ENCODE measurements at places on chromosomes 1 and 21.

DNA sequence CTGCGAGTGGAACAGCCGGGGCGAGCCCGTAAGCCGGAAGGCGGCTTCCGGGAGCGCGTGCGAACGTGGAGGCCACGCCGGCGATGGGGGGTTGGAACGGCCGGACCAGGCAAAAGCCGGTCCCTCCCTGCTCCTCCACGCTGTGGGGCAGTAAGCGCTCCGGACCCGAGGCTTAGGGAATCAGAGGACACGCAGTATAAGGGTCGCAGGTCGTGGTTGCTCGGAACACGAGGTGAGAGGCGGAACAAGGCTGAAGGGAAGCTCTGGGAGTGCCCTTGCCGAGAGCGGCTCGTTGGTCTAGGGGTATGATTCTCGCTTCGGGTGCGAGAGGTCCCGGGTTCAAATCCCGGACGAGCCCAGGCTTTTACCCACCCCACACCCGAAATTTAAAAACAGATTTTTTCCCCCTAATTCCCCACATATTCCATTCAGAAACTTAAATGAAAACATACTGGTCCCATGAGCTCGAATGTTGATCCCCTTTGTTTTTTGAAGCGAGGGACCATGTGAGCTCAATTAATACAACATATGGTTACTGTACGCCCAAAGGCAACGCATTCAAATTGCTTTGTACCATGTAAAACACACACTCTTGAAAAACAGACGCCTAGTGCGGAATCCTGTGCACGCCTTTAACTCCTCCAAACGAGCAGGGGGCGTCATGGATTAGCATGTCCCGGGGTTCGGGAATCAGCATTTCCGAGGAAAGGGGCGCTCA, 7.2 kb upstream of the MPZL1 start:
- DNase-seq: peak; percentile 92

GRCh38 chr1:7526867-7527732, 244.0 kb upstream of the VAMP3 start:
- no peak for DNase-seq

- DNase-seq: no peak
Observed at GRCh38 chr1:32825181-32825580, 7.7 kb downstream of the S100PBP start.

- DNase-seq: no peak
Observed at GRCh38 chr1:167616521-167616920, 13.5 kb upstream of the RCSD1 start.

- DNase-seq: no peak
Observed at GRCh38 chr1:231930257-231930947, 303.8 kb downstream of the DISC1 start.

DNA sequence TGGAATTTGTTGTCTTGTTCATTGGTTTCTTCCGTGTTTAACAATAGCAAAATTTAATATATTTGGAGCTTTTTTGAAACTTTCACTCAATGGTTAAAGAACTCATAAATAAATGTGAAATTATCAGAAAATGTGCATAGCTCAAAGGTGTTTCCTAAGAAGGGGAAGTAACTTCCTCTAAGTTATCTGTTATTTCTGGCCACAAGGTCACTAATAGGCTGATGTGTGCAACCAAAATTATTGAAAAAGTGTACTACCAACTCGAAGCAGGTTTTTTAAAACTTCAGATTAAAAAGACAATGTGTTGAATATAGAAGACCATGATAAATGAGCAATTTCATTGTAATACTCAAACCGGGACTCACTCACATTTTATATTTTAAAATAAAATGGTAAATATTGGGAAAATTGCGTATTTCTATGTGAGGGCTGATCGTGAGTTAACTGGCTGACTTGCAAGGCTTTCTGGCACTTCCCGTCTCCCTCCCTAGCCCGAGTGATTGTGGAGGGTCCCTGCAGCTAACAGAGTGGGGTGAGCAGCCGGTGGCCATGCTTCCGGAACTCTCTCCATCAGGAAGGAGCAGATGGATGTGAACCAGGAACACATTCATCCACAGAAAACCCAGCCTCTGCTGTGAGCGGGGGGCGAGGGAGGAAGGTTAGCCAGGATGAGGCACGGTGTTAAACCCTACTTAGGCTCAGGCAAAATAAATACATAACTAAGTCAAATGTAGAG, 96.9 kb downstream of the ERG start:
- DNase-seq: no peak

DNA sequence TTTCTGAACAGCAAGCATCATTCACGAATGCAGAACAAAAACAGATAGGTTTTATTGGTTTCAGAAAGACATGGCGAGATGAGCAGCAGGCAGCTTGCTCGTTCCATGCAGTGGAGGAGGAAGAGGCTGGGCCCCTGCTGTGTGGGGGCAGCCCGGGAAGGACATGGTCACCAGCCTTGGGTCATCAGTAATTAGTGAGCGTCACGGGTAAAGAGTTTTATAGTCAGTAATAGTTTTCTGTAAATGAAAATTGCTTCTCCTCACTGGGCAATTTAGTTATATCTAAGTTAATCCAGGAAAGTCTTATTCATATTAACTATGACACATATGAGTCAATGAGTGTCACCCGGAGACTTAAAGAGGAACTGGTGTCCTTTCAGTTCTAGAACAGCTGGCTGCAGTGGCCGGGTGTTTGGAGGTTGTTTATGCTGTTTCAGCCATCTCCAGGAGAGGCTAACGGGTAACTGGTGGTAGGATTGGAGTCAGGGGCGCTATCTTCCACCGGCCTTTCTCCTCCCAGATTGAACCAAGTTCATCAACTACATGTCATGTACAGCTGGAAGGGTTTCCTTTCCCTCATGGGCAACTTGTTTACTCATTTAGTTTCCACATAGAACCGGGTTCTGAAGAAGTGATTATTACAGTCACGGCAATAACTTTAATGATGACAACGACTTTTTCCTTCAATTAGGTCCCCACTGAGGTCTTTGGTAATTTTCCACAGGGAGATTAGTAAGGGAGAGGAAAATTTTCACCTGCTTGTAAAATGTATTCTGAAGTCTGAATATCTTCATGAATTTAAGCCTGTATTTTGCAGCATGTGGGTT, 34.6 kb upstream of the SLC45A1 start:
- DNase-seq: no peak

- DNase-seq: no peak
Observed at GRCh38 chr1:25806418-25806817, 6.4 kb downstream of the SELENON start.

GRCh38 chr1:84703431-84703830, 13.2 kb upstream of the SSX2IP start:
- no peak for DNase-seq

GRCh38 chr1:2597441-2598328, 11.1 kb downstream of the PRXL2B start:
- DNase-seq: no peak

- no peak for DNase-seq
Observed at GRCh38 chr1:100927276-100927675, 31.4 kb downstream of the SLC30A7 start.

DNA sequence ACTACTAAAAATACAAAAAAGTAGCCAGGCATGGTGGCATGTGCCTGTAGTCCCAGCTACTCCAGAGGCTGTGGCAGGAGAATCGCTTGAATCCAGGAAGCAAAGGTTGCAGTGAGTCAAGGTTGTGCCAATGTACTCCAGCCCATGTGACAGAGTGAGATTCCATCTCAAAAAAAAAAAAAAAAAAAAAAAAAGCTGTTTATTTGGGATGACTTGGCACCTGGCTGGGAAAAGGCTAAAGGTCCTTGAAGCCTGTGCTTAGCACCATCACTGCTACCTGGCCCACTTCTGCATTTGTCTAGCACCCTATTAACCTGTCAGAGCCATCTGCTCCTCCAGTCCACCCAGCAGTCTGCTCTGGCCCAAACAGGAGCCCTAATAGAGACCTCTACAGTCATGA, 25.0 kb downstream of the PRDX6 start:
- DNase-seq: no peak

DNA sequence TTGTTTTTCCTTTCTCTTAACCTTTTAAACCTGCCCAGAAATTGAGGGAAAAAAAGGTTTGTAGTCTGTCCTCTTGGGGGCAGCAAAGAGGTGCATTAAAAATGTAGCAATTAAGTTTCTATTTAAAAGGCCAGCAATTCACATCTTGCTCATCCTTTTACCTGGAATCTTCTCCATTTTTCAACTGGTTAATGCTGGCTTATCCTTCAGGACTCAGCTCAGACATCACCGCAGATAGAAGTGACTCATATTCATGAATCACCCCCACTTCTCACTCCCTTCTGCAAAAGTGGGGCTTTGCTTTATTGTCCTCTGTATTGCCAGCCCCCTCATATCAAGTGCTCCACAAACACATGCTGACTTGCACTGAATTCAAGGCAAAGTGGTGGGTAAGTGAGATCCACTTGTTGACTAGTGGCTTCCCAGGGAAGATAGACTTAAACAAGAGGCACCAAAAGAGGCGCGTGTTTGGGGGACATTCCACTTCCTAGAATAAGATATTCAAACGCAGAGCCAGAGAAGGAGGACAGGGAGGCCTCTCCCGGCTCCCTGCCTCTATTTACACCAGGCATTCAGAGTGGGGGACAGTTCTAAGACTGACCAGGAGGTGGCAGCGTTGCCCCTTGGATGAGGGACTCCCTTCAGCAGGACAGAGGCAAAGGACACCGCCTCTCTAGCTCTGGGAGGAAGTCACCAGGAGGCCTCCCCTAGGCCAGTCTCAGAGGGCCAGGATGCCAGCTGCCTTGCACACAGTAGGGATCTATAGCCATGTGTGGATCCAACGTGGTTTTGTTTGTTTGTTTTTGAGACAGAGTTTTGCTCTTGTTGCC, 23.2 kb upstream of the ZNF648 start:
- peak; percentile 87 for DNase-seq

GRCh38 chr1:159923203-159924024, 1.9 kb downstream of the TAGLN2 start:
- DNase-seq: peak; percentile 93

DNA sequence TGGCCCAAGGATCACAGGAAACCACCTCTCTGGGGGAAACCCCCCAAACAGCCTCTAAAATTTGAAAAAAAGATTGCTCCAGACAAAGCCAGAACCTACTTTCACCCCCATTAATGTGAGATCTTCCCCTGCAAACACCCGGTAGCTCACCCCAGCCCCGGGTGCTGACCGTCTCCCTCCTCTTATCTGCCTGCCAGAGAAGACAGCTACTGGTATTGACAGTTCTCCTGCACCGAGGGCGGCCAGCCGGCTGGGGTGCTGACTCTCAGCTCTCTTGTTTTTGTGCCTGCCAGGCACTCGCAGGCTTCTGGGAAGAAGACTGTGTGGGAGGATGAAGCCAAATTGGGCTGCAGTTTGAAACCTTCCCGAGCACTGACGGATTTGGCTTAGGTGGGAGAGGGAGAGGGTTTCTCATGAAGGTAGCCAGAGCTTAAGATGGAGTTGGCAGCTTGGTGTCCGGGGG, 48.2 kb downstream of the RASSF5 start:
- DNase-seq: peak; percentile 34

GRCh38 chr1:166740668-166741276, 98.5 kb upstream of the POGK start:
- no peak for DNase-seq

- DNase-seq: no peak
Observed at GRCh38 chr1:25091658-25092057, 140.6 kb downstream of the SYF2 start.

GRCh38 chr1:81121306-81121705, 679.4 kb upstream of the ADGRL2 start:
- no peak for DNase-seq

GRCh38 chr1:240465531-240465940, 146.4 kb downstream of the GREM2 start:
- peak; percentile 41 for DNase-seq

GRCh38 chr1:12541274-12542137, 76.5 kb downstream of the DHRS3 start:
- DNase-seq: peak; percentile 55

DNA sequence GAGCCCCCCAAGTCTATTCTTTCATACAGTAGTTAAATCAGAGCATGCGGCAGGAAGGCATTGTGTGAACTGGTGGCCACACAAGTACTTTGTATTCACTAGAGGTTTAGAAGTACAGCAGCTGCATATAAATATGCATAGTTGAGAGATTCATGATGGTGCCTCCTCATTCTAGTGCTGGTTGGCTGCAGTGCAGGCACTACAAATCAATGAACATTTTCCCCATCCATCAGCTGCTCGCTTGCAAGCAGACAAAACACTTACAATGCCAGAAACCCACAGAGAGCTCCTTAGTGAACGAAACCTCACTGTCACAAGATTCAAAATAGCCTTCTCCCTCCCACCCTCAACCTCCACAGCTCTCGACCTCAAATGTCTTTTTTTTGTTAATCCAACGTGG, 726.2 kb downstream of the USP25 start:
- peak; percentile 37 for DNase-seq

DNA sequence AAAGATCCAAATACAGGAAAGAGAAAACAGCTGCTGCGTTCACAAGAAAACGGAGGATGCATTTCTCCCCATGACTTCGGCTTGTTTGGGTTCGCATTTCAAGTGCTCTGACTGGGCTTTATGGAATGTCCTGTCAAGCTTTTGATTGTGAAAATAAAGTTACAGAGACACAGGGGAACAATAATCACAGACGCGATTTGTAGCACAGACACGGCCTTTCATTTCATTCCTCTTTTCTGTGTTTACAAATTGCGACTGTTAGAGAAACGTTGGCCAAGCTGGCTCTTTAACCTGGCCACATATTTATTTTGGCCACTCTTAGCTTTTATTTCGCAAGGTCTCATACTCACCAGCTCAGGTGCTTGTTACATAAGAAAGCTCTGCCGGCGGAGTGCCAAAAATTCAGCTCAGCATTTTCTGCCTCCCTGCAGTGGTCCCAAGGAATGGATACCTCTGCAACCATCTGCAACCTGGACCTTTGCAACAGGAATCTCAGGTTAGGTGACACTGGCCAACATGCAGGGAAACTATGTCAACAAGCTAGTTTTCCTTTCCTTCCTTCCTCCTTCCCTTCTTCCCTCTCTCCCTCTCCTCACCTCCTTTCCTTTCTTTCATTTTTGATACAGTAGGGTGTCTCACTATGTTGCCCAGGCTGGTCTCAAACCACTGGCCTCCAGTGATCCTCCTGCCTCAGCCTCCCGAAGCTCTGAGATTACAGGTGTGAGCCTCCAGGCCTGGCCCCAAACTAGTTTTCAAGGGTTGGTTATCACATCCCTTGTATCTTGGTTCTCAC, 58.2 kb upstream of the SLC45A1 start:
- DNase-seq: peak; percentile 72

- peak; percentile 34 for DNase-seq
Observed at GRCh38 chr1:155909894-155910293, 1.3 kb downstream of the RIT1 start.

DNA sequence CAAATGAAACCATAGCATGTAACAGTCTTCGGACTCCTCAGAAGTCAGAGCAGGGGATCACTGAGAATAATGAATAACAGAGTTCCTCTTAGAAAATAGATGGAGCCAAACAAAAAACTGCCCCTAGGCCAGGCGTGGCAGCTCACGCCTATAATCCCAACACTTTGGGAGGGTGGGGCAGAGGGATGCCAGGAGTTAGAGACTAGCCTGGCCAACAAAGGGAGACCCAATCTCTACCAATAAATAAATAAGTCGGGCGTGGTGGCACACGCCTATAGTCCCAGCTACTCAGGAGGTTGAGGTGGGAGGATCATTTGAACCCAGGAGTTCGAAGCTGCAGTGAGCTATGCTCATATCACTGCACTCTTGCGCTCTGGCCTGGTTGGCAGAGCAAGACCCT, 58.5 kb upstream of the SERTAD4 start:
- no peak for DNase-seq

- DNase-seq: no peak
Observed at GRCh38 chr1:4678066-4678717, 23.8 kb downstream of the AJAP1 start.

- DNase-seq: no peak
Observed at GRCh38 chr1:198162091-198162767, 5.4 kb downstream of the NEK7 start.

- DNase-seq: no peak
Observed at GRCh38 chr1:207240325-207241101, 81.0 kb upstream of the CD55 start.

GRCh38 chr1:115814685-115815398, 26.1 kb downstream of the NHLH2 start:
- no peak for DNase-seq

All from lung (tissue), 17 donors.